ENCODE measurements at places on chromosomes 1 and 21.

- peaks cover 10% of the 10 kb centered on the region for H3K27me3 ChIP-seq
- H3K27ac ChIP-seq = no peak overlapping the region
- peaks cover 10% of the 10 kb centered on the region for H3K4me1 ChIP-seq
- peak; percentile 61 for DNase-seq
These were observed 4.8 kb upstream of the LRRC8B start for GRCh38 chr1:89519779-89520358.

GRCh38 chr1:119391749-119392148 lies 23.2 kb downstream of the HAO2 start:
- DNase-seq = no peak
- H3K27me3 ChIP-seq = no peaks in the 10 kb centered on the region

DNA sequence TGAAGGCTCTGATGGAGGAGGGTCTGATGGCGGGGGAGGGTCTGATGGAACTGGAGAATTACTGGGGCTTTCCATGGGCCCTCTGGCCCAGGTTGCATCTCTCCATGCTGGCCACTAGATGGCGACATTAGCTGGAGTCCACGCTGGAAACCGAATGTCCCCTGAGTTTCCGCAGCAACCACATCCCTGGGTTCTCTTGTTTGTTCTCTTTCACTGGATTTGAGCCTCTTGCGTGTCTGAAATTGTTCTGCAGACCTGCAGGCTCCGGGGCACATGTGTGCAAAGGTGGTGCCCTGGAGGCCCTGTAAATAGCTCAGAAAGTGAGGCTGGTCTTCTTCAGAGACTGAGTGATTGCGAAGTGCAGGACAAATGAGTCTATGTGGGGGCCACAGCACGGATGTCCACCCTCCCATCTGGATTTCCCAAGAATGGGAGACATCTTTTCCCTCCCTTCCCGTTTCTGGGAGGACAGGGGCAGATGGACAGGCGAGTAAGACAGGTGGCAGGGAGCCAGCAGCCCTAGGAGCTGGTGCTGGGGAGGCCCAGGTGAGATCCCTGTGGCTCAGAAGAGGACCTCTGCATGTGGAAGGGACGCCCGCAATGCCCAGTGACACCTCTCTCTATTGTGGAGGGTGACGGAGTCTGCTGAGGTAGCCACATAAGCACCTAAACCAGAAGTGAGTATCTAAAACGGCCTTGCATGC lies 73.2 kb upstream of the ABCG1 start:
- H3K36me3 ChIP-seq = no peaks in the 10 kb centered on the region
- peaks cover 28% of the 10 kb centered on the region for H3K27me3 ChIP-seq
- peak; percentile 76 for DNase-seq
- H3K4me3 ChIP-seq = no peak overlapping the region
- H3K27ac ChIP-seq = no peak overlapping the region

DNA sequence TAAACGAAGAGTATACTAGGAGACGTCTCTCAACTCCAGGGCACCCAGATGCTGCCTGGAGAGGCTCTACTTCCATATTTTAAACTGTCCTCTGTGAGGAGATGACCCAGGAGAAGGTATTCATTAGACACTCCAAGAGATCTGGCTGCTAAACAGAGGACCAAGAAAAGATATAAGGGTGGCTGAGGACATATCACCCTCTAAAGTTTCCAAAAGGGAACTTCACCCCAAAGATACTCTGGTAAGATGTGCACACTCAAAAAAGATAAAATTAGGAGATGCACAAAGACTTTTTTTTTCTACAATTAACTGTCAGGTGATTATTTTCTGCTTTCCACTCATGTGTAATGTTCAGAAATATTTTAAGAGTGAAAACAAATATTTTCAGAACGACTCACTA lies 1.4 kb downstream of the ZNF670 start:
- peak overlapping the region; percentile 84 for H3K4me3 ChIP-seq
- H3K27ac ChIP-seq = no peak overlapping the region
- no peak for DNase-seq
- peaks cover 16% of the 10 kb centered on the region for H3K36me3 ChIP-seq
- H3K27me3 ChIP-seq = peaks cover 7% of the 10 kb centered on the region
- peaks cover 30% of the 10 kb centered on the region for H3K4me1 ChIP-seq

DNA sequence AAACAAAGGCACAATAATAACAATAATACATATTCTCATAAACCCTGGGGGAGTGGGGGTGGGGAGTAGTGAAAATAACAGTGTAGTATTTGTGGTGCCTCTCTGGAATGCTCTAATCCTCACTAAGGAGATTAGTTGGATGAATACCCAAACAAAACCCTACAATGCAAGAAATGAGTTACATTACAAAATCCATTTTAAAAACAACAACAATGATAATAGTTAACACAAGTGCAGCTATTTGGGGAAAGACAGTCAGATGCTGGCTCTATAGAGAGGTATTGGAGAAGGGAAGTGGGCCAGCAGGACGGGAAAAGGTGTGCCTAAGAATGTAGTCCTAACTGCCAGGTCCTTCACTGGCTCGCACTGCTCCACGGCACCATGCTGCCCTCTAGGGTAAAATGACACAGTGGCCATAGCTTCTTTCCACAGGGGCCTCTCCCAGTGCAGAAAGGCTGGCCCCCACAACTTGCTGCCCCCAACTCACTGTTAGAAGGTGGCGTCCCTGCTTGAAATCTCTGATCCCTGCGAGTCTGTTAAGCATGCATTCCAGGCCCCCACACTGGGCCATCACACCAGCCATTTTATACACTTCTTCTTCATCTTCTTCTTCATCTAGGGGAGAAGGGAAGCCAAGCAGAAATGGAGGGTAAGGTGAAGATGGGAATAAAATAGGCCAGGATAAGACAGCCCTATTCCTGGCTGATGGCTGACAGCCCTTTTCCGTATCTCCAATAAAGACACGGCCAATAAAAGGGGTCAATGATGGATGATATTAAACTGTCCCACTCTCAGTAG lies 113.8 kb downstream of the UBR4 start:
- no peaks in the 10 kb centered on the region for H3K4me1 ChIP-seq
- H3K36me3 ChIP-seq = peaks cover 70% of the 10 kb centered on the region
- DNase-seq = peak; percentile 49
- no peak overlapping the region for H3K27ac ChIP-seq

DNA sequence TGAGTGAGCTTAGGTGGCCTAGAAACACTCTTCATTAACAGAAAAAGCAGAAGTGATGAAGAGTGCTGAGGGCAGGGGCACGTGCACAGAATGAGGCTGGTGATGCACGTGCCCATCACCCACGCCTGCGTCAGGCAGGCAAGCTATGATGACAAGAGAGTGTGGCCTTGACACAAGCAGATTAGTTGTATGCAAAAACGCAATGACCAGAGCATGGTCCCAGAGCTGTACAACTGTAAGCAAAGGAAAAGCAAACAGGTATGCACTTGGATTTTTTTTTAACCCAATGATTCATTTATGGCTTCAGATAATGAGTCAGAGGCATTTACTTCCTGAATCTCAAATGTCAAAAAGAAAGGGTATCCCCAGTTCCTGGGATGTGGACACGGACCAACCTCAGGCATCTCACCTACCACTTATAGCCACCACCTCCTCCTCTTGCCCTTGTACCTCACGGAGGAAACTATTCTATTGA lies 9.1 kb upstream of the TMEM61 start:
- DNase-seq = no peak
- no peak overlapping the region for H3K4me3 ChIP-seq
- peaks cover under 1% of the 10 kb centered on the region for H3K4me1 ChIP-seq
- no peak overlapping the region for H3K27ac ChIP-seq

- H3K36me3 ChIP-seq = peaks cover 47% of the 10 kb centered on the region
- H3K4me3 ChIP-seq = no peak overlapping the region
- DNase-seq = no peak
- no peak overlapping the region for H3K27ac ChIP-seq
These were observed 21.3 kb downstream of the MRPL37 start for GRCh38 chr1:54221113-54221834.

GRCh38 chr1:932776-933602 lies 9.3 kb downstream of the SAMD11 start:
- no peak overlapping the region for H3K4me3 ChIP-seq
- no peaks in the 10 kb centered on the region for H3K4me1 ChIP-seq
- DNase-seq = no peak
